Uterine smooth muscle cell (primary cell): ENCODE measurements at places on chromosomes 2 and 18. TPM values are rescaled to one million over a fixed set of nuclear protein-coding genes. Genes with fewer than 3 reads are reported as not detected.

C2orf42 gene
- total RNA-seq, result 14.2 and 20.0 TPM in 2 replicates

SCTR gene
- not detected in 2 replicates for total RNA-seq

NLRC4 gene
- not detected in 2 replicates for total RNA-seq

ELP2 gene
- total RNA-seq, result 86.2 and 113 TPM in 2 replicates

PROM2 gene
- 0.11 and 0.25 TPM in 2 replicates for total RNA-seq

GKN1 gene
- not detected in 2 replicates for total RNA-seq

TMEFF2 gene
- 0.22 TPM in 1 of 2 replicates, not detected in the other for total RNA-seq

CYTIP gene
- total RNA-seq, result not detected in 2 replicates

MAP3K19 gene
- total RNA-seq, result not detected in 2 replicates

MYO3B gene
- total RNA-seq, result under 0.01 TPM in 2 replicates

RTN4 gene
- total RNA-seq, result 378 and 386 TPM in 2 replicates

TEX51 gene
- total RNA-seq, result not detected in 2 replicates

FTCDNL1 gene
- total RNA-seq, result 1.3 and 4.1 TPM in 2 replicates

TLX2 gene
- total RNA-seq, result not detected in 2 replicates

CYS1 gene
- 0.33 and 1.5 TPM in 2 replicates for total RNA-seq

ETAA1 gene
- 20.7 and 24.0 TPM in 2 replicates for total RNA-seq

ASB18 gene
- not detected in 2 replicates for total RNA-seq

UGT1A10 gene
- 0.11 TPM in 1 of 2 replicates, not detected in the other for total RNA-seq

STPG4 gene
- total RNA-seq, result 0.12 and 0.44 TPM in 2 replicates

RAPGEF4 gene
- 0.44 and 1.00 TPM in 2 replicates for total RNA-seq

RABL2A gene
- 7.6 and 7.7 TPM in 2 replicates for total RNA-seq
